Activated gamma-delta T cell treated with anti-CD3 and anti-CD28 coated beads, Interleukin-2, amount 50 U/mL, for 16 hours (primary cell): ENCODE measurements at places on chromosomes 1 and 21.

DNA sequence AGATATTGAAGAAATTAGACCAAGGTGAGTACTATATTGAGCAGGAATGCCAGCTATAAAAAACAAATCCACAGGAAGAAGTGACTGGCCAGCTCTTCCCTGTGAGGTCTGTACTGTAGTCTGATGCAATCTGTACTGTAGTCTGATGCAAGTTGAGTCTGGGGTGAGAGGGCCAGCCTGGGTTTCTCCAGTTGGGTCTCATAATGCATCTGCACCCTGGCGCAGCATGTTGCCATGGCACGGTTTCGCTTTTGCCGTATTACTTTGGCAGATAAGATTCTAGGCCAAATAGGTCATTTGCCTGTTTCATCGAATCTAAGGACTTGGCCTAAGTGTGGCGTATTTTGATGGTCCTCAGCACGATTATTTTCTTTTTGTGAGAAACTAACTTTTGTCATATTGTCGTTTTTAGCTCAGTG lies 24.4 kb upstream of the PGD start:
- DNase-seq, result no peak

DNA sequence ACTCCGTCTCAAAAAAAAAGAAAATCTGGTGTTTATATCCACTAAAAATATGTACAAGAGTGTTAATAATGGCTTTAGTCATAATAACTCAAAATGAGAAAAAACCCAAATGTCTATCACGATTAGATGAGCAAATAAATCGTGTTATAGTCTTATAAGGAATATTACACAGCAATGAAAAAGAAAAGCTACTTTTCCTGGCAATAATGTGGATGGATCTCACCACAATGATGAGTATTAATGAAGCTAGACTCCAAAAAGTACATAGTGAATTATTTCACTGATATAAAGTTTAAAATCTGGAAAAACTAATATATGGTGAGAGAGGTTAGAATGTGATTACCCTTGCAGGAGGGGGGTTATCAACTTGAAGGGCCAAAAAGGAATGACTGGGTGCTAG lies 9.7 kb downstream of the CD244 start:
- no peak for DNase-seq

- no peak for DNase-seq
Observed at GRCh38 chr1:239301251-239301650, 85.1 kb upstream of the CHRM3 start.

DNA sequence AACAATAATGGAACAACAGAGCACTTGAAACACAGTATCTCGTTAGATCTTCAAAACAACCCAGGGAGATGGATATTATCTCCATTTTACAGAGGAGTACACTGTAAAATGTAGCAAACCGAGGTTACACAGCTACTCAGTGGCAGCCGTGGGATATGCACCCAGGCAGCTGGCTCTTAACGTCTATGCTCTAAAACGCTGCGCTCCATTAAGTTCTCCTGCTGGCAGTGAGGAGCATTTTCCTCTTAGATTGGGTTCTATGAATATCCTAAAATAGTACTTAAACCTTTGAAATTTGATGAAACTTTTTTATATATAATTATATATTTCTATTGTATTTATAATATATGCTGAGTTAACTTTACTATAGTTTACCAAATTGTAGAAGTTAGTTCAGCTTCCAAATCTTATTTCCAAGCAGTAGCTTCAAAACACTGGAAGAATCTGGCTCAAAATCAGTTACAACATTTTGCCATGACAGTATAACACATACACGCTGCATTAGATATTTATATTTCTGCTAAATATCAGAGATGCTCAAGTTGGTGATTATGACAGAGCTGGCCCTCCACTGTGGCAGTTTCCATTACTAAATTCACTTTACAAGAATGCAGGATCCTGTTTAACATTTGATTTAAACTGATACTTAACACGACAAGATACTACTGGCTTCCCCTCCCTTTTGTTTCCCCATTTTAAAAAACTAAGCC lies 49.5 kb downstream of the TGFBR3 start:
- no peak for DNase-seq

DNA sequence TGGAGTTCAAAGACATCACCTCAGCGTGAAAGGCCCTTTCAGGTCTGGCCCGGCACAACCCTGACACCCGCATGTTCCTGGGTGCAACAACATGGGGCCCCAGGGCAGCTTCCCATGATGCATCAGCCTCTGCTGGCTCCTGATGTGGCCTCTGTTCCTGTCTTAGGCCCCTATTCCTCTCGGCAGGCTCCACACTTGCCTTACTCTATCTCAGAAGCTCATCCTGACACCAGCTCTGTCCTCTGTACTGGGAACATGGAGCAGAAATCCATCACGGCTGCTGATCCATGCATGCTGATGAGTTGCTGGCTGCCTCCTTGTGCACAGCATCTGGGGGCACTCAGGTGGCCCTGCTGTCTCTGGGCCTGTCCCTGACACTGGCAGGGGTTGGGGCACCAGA lies 74.6 kb downstream of the ADARB1 start:
- no peak for DNase-seq

DNA sequence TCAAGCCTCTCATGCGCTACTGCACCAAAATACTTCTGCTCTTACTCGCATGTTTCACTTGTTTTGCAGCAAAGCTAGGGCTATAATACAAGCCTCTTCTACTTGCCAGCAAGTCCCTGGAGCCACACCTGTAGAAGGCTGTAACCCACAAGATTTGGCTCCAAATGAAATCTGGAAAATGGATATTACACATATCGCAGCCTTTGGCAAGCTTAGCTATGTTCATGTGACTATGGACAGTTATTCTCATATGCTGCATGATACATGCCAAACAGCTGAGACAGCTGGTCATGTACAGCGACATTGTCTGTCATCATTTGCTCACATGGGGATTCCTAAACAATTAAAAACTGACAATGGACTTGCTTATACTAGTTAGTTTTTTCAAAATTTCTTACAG lies 270.3 kb downstream of the COL11A1 start:
- no peak for DNase-seq

DNA sequence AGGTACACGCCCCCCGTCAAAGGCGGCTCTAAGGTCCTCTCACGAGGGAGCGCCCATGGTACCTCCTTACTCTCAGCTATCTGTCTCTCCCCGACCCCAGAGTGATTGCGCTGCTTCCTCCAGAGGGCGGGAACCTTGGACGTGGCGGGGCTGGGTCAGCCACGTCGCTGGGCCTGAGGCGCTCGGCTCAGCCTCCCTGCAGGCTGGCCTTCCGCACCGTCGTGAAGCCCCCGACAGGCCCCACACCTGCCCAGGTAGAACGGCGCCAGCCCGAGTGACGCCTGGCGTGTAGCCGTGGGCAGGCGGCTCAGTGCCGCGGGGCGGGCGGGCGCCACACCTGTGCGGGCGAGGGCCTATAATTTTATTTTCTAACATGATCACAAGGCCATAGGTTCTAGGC lies 122.2 kb upstream of the BEND5 start:
- DNase-seq, result no peak

GRCh38 chr1:29355375-29355774 lies 119.1 kb downstream of the PTPRU start:
- DNase-seq, result no peak

- DNase-seq, result no peak
Observed at GRCh38 chr1:81298266-81298665, 502.5 kb upstream of the ADGRL2 start.

- DNase-seq, result no peak
Observed at GRCh38 chr1:108557296-108557695, 2.6 kb upstream of the EEIG2 start.

- DNase-seq, result no peak
Observed at GRCh38 chr1:13593511-13594131, 10.0 kb downstream of the PDPN start.

DNA sequence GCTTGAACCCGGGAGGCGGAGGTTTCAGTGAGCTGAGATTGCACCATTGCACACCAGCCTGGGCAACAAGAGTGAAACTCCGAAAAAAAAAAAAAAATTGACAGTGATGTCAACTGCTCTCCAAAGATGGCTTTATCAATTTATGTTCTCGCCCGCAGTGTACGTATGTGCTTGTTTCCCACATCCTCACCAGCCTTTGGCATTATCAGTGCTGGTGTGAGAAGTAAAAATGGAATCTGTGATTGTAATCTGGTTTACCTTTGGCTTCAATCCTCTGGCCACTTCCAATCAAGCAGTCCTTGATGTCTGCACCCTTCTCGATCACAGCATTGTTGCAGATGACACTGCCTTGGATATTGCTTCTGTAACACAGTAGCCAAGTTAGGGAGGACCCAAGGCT lies 14.4 kb upstream of the PTCH2 start:
- no peak for DNase-seq

DNA sequence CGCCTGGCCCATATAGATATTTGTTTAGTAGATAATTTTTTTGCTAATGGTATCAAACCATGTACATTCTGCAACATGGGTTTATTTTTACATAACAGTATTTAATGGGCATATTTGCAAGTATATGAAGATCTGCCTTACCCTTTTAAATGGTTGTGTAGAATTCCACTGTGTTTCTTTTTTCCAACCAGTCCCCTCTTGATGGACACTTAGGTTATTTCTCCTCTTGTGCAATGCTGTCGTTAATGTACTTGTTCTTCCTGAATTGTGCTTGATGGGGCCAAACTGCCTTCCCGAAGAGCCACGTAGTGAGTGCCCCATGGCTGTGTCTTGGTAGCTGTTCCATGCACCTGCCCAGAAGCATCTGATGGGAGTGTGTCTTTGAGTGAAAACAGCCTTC lies 39.4 kb upstream of the EFHD2 start:
- DNase-seq, result no peak

DNA sequence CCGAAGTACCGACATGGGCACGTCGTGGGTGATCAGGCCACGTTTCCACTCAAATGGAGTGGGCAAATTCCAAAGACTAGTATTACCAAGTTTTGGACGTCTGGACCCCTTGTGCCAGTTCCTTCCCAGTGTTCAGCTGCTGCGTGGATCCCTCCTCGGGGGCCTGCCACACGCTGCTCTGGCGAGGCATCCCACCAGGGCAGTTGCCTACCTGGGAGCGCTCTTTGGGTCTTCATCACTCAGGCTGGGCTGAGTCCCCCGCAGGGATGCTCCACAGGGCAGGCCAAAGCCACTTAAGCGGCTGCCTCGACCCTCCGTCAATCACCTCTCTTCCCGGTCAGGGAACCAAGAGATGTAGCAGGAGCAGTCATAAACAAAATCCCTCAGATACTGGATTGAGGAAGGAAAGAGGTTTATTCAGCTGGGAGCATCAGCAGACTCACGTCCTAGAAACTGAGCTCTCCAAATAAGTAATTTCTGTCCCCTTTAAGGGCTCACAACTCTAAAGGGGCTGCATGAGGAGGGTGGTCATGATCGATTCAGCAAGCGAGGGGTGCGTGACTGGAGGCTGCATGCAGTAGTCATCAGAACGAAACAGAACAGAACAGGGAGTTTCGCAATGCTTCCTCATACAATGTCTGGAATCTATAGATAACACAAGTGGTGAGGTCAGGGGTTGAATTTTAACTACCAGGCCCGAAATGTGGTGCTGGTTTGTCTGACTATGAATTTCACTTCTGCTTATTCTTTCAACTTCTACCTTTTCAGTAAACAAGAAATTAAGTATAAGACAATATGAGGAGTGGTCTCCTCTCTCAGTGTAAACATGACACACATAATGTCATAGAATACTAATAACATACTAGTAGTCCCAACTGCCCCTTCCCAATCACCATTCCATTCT lies 998.6 kb upstream of the NCAM2 start:
- DNase-seq, result no peak

DNA sequence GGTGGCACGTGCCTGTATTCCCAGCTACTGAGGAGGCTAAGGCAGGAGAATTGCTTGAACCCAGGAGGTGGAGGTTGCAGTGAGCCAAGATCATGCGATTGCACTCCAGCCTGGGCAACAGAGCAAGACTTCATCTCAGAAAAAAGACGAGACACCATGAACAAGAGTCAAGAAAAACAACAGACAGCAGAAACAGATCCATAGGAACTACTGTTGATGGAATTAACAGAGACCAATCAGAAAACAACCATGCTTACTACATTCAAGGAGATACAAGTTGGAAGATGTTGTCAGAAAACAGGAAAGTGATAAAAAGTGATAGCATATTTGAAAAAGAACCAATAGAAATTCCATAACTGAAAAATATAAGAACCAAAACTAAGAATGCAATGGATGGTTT lies 19.3 kb upstream of the OTUD3 start:
- DNase-seq, result no peak

- DNase-seq, result no peak
Observed at GRCh38 chr1:200908191-200908868, 13.6 kb downstream of the INAVA start.

- DNase-seq, result no peak
Observed at GRCh38 chr1:174884038-174884437, 115.7 kb upstream of the CACYBP start.

GRCh38 chr1:143680304-143680703 lies 291.5 kb downstream of the FAM72C start:
- no peak for DNase-seq

DNA sequence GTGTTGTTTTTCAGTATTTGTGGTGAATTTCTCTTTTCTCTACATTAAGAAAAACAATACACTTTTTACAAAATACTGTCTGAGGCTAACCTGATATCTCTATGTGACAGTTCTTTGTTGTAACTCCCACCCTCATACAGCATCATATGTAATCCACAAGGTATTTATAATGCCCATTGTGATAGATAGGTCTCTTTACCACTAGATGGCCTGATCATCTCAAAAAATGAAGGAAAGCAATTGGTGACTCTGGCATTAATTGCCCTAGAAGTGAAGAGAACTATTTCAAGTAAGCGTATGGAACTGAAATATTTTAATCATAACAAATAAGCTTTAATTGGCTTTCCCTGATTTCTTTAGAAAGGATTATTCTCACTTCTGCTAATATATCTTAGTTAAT lies 36.2 kb upstream of the HFM1 start:
- no peak for DNase-seq

DNA sequence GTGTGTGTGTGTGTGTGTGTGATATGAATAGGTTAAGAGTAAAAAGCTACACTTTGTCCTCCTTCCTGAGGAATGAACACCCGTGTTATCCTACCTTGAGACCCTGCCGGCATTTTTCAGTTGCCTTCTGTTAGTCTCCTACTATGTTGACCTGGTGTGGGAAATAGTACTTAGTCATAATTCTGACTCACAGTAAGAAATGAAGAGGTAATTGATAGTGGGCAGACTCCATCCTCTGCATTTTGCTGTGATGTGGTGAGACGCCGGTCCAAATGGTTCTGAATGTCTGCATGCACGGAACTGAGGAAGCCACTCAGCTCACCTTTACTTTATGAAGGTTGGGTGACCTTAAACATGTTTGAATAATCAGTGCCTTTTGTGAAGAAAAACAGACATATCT lies 12.6 kb downstream of the CD101 start:
- DNase-seq, result no peak

DNA sequence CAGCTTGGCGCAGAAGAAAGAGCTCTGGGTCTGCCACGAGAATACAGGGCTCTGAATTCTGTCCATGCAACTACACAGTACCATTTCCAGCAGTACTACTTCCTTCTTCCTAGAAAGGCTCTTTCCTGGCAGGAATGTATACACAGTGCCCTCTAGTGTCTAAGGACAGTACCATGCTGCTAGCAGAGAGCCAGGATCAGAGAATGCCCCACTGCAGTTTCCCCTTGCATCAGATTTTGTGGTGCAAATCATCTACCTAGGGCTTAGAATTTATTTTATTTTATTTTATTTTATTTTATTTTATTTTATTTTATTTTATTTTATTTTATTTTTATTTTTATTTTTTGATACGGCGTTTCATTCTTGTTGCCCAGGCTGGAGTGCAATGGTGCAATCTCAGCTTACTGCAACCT lies 50.8 kb downstream of the PAX7 start:
- no peak for DNase-seq
